ENCODE measurements at places on chromosomes 12 and 14. TPM values are rescaled to one million over a fixed set of nuclear protein-coding genes. Genes with fewer than 3 reads are reported as not detected.

Gene LHX5
- not detected for polyA plus RNA-seq

DNA sequence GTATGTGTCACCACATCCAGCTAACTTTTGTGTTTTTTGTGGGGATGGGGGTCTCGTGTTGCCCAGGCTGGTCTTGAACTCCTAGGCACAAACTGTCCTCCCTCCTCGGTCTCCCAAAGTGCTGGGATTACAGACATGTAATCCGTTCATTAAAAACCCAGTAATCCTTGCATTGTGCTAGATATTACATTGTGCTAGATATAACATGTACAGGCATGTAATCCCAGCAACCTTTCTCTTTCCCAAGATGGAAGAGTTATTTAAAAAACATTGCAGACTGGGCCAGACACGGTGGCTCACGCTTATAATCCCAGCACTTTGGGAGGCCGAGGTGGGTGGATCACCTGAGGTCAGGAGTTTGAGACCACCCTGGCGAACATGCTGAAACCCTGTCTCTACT is 19.7 kb downstream of the ELK3 start:
- no peak for DNase-seq

GRCh38 chr14:51784466-51784865 is 75.9 kb upstream of the GNG2 start:
- no peak for DNase-seq

Gene FOXG1
- 0.02 TPM for polyA plus RNA-seq

- no peak for DNase-seq
Observed at GRCh38 chr12:99976762-99977161, 8.0 kb downstream of the ANKS1B start.

DNA sequence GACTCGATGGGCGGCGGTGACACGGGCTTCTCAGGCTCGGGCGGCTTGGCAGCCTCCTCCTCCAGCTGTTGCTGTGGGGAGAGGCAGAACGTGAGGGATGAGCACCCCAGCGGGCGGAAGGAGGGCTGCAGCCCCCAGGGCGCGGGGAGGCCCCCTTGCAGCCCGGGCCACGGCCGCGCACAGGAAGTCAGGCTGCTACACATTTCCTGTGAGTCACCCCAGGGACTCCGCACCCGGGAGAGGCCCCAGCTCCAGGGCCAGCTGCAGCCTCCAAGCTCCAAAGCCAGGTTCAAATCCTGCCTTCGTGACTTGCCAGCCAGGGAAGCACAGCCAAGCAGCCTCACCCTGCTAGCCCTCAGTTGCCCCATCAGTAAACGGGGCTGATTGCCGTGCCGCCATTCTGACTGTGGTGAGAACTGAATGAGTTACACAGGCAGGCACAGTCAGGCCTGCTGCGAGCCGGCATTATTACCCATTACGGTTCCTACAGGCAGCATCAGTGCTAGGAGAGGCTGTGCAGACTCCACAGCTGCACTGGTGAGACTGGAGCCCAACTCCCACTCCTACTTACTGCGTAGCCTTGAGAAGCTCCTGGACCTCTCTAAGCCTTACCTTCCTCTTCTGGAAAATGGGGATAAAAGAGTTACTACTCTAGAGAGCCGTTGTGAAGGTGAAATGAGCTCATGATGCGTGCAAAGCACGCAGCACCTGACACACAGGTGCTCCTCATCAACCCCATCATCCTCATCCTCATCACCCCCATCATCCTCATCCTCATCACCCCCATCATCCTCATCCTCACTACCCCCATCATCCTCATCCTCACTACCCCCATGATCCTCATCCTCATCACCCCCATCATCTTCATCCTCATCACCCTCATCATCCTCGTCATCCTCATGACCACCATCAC is 100.9 kb downstream of the NCOR2 start:
- DNase-seq, result no peak

DNA sequence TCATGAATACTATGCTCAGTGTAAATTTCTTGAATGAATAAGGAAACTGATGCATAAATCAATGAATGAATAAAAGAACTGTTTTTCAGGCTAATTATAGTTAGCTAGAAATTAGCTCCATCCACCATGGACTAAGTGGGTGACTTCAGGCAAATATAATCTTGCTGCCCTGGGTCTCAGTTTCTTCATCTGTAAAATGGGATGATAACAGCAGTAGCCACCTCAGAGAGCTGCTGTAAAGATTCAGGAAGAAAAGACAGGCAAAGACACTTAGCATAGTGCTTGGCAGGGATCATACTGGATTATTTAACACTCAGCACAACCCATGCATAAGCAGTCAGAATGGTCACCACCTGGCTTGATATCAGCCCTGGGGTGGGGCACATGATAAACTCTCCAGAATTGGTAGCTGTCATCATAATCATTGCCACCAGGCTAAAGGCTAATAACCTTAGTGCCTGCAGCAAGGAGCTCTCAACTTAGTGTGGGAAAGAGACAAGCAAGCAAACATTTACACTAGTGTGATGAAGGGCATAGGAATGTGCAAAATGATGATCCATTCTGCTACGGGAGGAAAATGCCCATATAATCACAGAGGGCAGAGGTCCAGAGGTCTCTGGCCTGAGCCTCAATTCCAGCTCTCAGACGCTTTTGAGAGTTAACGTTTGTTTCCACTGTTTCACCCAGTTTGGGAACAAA is 234.7 kb upstream of the TBX3 start:
- no peak for DNase-seq

Gene FOXM1
- polyA plus RNA-seq, result 1.6 TPM

GRCh38 chr14:40312296-40312695 is 880.1 kb upstream of the FBXO33 start:
- no peak for DNase-seq

- peak; percentile 72 for DNase-seq
Observed at GRCh38 chr12:116534311-116535121, 24.7 kb upstream of the MAP1LC3B2 start.

Gene AQP2
- polyA plus RNA-seq, result not detected

DNA sequence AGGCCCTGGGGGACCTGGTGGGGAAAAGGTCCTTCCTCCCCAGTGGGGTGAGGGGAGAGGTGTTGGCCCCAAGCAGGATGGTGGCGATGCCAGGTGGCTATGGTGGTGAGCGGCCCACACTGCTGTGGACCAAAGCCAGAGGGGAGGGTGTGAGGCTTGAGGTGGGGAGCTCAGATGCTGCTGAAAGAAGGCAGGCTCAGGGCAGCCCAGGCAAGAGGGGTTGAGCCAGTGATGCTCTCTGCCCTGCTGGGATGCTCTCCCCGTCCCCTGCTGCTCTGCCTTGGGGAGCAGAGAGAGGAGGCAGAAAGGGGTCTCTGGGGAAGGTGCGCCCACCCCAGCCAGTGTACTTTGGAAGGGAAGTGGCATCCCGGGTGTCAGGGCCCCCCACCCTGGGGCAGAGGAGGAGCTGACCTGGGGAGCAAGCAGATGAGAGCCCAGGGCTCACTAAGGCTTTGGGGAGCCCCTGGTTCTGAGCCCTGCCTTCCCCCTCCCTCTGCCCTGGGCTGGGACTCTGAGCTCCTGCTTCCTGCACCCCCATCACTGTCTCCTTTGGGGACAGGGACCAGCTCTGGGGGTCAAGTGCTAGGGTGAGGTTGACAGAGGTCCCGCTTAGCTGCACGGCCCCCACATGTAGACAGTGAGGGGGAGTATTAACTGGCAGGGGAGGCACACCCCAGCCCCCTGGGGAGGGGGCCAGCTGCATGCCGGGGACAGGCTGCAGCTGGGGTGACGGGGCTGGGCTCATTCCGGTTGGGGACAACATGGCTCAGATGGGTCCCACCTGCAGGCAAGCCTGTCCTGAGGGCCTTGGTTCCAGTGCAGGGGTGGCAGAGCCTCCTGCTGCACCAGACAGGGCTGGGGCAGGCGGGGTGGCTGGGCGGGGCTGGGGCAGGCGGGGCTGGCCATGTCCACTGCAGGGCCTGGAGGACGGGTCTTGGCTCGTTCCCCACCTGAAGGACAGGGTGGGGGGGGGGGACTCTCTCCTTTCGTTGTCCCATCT is 124.4 kb downstream of the KIF26A start:
- DNase-seq, result no peak

- peak; percentile 38 for DNase-seq
Observed at GRCh38 chr12:8156845-8157244, at the start of gene ZNF705A. Gene ZNF705A, plus strand, starts transcription at chr12:8157015. Its CDS starts 15,611 bp downstream, at chr12:8172626.

DNA sequence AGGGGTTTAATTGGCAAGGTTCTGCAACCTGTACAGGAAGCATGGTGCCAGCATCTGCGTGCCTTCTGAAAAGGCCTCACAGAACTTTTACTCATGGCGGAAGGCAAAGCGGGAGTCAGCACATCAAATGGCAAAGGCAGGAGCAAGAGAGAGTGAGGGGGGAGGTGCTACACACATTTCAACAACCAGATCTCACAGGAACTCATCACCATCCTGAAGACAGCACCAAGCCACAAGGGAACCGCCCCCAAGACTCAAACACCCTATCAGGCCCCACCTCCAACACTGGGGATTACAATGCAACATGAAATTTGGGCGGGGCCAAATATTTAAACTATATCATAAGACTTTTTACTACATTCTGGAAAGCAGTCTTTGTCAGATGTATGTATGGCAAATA is 38.0 kb upstream of the FKBP4 start:
- DNase-seq, result no peak

DNA sequence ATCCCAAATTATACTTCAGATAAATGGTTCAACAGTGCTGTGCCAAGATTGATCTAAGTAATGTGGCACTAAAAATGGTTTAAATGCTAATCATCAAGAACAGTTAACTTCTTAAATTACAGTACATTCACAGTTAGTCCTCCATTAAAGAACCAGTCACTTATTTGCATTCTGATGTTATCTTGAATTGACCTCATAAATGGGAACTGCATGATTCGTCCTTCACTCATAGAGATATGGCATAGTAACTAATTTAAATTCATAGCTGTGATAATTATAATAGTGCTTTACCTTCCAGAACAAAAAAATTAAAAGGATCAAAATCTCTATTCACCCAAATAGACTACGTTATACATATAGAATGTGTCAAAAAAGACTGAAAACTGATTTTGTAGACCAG is 61.1 kb downstream of the COCH start:
- no peak for DNase-seq

- DNase-seq, result no peak
Observed at GRCh38 chr12:97169889-97170567, 263.0 kb downstream of the NEDD1 start.

GRCh38 chr12:45912774-45913173 is 77.6 kb downstream of the SCAF11 start:
- DNase-seq, result no peak

- DNase-seq, result peak; percentile 39
Observed at GRCh38 chr12:21502164-21502496, 541 bp downstream of the GOLT1B start.

DNA sequence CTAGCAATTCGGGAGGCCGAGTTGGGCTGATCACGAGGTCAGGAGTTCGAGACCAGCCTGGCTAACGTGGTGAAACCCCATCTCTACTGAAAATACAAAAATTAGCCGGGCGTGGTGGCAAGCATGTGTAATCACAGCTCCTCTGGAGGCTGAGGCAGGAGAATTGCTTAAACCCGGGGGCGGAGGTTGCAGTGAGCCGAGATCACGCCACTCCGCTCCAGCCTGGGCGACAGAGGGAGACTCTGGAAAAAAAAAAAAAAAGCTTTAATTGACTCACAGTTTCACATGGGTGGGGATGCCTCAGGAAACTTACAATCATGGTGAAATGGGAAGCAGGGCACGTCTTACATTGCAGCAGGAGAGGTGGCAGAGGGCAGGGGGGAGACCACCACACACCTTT is 30.6 kb upstream of the SLC2A3 start:
- no peak for DNase-seq

DNA sequence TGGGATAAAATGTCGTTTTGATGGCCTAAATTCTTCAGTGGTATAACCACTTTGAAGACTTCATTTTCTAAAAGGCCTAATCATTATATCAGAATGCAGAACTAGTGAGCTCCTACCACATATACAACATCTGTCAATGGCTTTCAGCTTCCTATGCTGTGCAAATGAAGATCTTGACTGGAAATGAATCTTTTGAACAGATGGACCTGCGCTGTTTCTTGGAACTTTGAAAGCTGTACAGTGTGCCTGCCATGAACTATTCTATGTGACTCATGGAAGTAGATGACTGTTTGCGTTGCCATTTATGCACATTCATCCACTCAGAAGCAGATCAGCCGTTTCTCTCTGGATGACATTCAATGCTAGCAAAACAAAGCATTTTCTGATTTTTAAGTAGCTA is 542.2 kb upstream of the USP15 start:
- DNase-seq, result no peak

- peak; percentile 59 for DNase-seq
Observed at GRCh38 chr12:51917746-51918453, 10.6 kb downstream of the ACVRL1 start.

Gene FAIM2
- 0.46 TPM for polyA plus RNA-seq

DNA sequence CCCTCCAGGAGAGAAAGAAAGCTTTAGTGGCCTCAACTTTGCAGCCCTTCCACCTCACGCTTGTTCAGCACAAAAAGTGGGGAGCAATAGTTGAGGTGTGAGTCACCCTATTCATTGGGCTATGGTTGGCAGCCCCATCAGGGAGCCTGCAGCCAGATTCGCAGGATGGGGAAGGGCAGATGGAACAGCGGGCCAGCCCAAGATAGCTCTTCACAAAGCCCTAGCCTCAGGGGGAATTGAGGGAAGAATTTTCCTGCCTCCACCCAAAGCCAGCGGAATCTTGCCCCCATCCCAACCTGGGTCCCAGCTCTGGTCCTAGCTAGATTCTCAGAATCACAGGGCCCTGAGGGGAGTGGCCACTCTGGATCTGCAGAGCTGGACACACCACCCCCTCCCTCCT is 3.6 kb upstream of the KRT5 start:
- DNase-seq, result no peak

Gene LYSET
- 27.4 TPM for polyA plus RNA-seq

GRCh38 chr12:82524641-82525040 is 162.1 kb upstream of the TMTC2 start:
- DNase-seq, result no peak

Gene SRRM4
- 0.01 TPM for polyA plus RNA-seq

DNA sequence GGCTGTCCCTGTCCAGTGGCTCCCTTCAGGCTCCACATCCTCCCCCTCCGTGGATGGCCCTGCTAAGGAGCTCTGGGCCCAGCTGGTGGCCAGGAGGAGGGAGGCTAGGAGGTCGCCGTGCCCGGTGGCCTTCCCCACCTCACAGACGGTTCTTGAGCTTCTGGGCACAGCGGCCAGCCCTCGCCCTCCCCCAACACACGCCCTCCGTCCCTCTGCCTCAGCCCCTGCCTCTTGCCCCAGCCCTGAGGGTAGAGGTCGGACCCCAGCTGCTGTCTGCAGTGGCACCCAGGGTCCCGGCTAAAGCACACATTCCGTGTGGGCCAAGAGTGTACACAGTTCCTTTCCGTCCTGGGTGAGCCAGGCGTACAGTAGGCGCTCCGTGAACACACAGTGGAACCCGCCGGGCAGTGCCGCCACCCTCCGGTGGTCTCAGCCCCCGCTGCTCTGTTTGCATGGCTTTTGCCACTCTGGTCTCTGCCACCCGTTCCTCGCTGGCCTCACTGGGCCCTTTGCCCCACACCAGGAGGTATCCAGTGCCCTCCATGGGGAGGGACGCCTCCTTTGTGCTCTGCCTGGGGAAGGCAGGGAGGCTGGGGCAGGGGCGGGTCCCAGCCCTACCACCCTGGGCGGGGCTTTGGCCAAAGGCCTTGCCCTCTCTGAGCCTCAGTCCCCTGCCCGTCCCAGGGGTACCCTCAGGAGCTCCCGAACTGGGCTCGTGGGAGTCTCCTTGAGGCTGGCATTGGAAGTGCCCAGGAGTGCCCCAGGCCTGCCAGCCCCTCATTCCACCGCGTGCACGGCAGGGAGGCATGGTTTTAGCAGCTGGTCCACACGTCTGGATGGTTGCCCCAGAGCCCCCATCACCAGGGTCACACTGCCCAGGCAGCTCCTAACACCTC is 13.0 kb downstream of the TRMT61A start:
- no peak for DNase-seq
